ENCODE measurements at places on chromosomes 7 and 10.

- no peak for DNase-seq
Observed at GRCh38 chr10:117417196-117417595, 42.0 kb upstream of the PDZD8 start.

- no peak for DNase-seq
Observed at GRCh38 chr7:121961089-121961867, 88.3 kb downstream of the PTPRZ1 start.

DNA sequence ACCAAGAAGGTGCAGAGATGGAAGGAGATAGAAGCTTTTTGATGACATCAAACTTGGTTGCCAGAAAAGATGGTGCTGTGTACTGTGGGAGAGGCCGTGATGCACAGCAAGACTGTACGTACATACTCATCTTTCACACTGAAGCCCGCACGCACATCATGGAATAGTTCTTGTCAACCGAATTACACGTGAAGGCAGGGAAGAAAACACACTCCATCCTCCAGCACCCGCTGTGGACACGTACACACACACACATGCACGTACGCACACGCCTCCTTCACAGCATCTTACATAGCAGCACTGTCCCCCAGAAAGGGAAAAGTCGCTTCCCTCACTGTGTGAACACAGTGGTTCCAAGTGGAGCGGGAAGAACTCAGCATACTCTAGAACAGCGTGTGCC is 54.5 kb upstream of the DDC start:
- DNase-seq: no peak

DNA sequence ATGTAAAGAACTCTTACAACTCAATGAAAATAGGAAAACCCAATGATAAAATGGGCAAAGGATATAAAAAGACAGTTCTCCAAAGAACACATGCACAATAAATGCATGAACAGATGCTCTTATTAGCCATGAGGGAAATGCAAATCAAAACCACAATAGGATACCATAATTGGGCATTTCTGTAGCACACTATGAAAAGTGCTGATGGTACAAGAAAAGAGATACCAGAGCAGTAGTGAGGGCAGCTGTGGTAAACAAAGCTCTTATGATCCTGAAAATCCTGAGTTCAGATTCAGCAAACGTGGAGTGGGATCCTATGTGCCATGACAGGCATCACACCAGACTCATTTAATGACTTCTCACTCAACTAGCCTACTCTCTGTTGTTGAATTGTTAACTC is 96.7 kb upstream of the SLC25A13 start:
- no peak for DNase-seq

- no peak for DNase-seq
Observed at GRCh38 chr7:65955718-65956117, 26.3 kb downstream of the GUSB start.

GRCh38 chr7:1210979-1211608 is 21.6 kb upstream of the UNCX start:
- DNase-seq: no peak

DNA sequence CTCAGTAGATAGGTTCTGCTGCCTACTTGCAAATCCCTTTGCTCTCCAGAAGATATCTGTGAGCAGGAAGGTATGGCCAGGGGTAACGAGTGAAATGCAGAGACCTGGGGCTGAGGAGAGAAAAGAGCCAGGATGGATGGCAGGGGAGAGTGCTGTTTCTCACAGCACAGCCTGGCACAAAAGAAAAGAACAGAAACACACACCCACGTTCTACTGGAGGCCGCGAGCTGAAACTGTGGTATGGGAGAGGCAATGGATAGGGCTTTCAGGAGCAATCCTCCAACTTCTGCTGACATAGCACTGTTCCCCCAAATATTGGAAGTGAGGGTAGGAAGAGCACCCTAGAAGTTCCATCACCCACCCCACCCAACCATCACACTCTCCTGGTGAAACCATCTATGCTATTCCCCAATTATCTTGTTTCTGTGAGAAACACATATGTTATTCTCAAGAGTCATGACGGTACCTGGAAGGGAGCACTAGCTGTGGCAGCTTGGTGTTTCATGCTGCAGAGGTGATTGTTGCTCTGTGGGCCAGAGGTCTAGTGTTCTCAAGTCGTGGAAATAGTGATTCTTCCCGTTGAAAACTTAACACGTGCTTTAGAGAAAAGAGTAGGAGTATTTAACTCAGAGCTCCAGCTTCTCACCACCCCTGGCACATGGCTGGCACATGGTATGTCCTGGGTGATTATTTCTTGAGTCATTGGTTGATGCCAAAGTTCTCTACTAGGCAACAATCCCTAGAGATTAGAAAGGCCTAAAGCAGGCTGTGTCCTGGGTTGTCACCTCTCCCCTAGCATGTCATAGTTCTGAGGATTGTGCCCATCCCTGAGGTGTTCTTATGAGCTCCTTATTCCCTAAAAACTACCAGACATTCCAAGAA is 198.3 kb downstream of the PLXNA4 start:
- no peak for DNase-seq

GRCh38 chr10:12847361-12847975 is 154.0 kb downstream of the CCDC3 start:
- peak; percentile 65 for DNase-seq

- no peak for DNase-seq
Observed at GRCh38 chr7:117186218-117187010, 136.4 kb downstream of the WNT2 start.

GRCh38 chr7:107079212-107079940 is 34.9 kb downstream of the PRKAR2B start:
- no peak for DNase-seq

GRCh38 chr7:87032604-87033339 is 26.7 kb downstream of the ELAPOR2 start:
- no peak for DNase-seq

DNA sequence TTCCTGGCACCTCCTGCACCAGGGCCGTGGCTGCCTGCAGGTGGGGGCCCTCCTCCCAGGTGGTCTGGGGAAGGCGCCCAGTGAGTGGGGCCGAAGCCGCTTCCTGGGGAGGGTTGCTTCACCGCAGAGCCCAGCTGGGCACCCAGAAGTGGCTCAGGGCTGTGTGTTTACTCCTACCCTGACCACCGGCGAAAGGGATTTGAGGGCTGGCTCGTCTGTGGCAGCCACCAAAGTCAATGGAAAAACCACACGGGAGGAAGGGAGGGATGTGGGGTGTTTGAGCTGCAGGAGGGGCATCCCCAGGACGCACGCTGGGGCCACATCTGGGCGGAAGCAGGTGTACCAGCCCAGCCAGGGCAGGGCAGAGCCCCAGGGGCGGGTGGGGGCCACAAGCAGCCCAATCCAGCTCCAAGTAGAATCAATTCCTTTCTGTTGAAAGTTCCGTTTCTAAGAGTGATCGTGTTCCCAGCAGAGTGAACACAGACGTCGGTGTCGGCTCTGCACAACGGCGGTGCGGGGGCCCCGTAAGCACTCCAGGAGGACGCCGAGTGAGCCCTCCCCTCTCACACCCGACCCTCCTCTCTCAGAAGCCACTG is 69.9 kb downstream of the FOXL3 start:
- peak; percentile 32 for DNase-seq

DNA sequence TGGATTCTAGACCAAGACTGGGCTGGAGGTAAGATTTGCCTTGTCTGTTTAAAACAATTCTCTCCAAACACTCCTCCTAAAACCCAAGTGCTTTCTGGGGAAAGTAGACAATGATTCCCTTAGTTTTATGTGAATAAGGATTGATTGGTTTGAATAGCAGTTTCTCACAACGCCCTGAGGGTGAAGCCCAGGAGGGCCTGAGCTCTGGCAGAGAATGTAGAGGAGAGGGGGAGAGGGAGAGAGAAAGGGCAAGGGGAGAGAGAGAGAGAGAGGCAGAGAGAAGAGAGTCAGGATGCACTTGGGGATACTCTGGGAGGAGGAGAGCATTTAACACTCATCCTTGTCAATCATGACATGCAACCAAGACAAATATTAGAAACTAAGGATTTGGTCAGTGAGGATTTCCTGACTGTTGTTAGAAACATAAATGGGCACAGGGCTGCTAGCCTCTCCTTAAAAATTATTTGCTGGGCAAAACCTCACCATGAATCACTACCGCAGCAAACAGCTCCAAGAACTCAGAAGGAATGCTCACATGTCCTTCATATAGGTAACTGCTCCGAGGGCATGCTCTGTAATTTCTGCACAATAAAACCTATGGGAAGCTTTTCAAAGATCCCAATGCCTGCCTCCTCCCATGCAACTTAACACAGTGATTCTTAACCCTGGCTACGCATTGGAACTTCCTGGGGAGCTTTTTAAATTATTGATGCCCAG is 55.2 kb upstream of the RAPGEF5 start:
- DNase-seq: no peak

DNA sequence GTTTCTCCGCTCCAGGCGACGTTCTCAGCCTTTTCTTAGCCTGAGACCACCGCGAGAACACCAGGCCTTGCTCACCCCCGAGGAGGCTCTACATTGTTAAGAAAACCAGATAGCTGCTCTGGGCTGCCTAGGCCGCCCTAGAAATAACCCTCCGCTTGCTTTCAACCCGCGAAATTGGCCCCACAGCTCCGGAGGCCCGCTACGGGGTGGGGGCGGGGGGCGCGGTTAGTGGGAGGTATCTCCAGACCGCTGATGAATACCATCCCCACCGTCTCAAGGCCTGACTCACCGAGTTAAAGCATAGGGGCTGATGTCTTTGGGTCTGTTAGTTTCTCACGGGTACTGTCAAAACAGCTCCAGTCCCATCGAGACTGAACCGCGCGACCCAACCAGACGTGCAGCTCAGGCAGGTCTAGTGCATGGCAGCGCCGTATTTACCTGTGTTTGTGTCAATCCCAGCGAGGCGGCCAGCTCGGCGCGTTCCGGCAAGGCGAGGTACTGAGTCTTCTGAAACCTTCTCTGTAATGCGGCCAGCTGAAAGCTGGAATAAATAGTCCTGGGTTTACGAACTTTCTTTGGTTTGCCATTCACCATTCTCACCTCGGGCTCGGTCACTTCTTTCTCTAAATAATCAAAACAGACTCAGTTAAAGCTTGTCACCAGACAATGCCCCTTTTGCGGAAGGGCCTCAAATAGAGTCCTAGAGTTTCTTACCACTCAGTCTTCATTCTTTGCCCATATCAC is 2.7 kb downstream of the DLX5 start:
- DNase-seq: peak; percentile 44

GRCh38 chr10:93039110-93039509 is 21.5 kb upstream of the CYP26C1 start:
- DNase-seq: no peak

DNA sequence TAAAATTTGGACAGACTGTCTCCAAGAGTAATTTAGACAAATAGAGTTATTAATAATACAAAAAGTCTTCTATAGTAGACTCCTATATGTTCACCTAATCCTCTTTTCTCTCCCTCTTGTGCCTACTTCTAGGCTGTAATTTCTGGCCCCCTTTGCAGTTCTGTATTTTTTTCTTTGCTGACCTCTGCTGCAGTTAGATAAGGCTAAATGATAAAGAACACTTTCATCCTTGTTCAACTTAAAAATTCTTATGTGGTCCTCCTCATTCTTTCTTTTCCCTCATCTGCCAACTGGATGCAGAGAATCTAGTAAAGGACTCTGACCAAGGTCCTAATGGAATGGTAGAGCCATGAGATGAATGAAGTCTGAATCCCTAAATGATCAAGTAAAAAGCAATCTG is 20.1 kb downstream of the GLCCI1 start:
- no peak for DNase-seq

DNA sequence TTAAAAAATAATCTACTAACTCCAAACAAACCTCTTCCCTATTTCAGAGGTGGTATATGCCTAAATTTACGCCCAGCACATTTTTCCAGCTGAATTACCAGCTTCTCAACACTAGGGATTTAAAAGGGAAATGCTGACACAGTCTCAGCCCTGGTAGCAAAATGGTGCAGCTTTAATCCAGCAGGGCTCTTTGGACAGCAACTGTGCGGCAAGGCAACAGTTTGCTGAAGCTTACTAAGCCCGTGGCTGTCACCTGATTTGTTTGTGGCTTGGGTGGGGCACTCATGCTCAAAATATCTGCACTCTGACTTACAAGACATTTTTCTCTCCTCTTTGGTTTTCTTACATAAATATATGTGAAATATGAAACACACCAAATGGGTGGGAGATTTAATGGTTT is 206.7 kb downstream of the POU6F2 start:
- DNase-seq: no peak

DNA sequence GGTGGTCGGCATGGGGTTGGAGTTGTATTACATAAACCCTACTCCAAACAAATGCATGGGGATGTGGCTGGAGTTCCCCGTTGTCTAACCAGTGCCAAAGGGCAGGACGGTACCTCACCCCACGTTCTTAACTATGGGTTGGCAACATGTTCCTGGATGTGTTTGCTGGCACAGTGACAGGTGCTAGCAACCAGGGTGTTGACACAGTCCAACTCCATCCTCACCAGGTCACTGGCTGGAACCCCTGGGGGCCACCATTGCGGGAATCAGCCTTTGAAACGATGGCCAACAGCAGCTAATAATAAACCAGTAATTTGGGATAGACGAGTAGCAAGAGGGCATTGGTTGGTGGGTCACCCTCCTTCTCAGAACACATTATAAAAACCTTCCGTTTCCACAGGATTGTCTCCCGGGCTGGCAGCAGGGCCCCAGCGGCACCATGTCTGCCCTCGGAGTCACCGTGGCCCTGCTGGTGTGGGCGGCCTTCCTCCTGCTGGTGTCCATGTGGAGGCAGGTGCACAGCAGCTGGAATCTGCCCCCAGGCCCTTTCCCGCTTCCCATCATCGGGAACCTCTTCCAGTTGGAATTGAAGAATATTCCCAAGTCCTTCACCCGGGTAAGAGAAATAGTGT is at the start of gene CYP2E1:
Gene CYP2E1 (plus strand): TSS at position 407 of the 632 bp plus-strand sequence. CDS start 33 bp downstream, at position 440.
- DNase-seq: no peak

GRCh38 chr10:5945561-5946418 is 31.6 kb downstream of the IL15RA start:
- no peak for DNase-seq

DNA sequence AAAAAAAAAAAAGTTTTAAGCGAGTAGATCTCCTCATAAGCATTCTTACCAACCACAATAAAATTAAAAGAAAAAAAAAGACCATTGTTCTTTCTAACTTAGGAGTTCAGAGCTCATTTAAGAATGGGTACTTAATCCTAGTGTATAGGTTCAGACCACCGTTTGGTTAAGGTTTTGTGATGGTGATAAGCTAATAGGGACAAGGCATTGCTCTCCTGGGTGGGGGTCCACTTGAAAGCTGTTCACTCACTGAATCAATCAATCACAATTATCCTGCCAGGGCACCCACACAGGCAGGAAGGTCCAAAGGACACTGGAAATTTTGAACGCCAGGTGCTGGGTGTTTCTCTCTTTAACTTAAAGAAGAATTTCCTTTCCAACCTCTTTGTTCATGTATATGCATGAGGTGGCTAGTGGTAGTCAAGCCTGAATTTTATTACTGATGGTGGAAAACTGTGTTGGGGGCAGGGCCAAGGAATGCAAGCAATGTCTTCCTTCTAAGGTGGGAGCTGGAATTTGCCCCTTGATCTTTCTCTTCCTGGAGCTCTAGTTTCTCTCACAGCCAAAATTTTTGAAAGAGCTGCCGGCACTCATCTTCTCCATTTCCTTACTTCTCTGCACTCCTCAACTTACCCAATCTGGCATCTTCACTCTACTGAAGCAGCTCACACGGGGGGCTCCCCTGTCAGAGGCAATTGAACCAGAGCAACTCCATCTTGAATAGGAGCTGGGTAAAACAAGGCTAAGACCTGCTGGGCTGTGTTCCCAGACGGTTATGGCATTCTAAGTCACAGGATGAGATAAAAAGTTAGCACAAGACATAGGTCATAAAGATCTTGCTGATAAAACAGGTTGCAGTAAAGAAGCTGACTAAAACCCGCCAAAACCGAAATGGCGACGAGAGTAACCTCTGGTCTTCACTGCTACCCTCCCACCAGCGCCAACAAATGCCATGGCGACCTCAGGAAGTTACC is 7.5 kb upstream of the FAM131B start:
- DNase-seq: no peak

All from activated T-cell treated with anti-CD3 and anti-CD28 coated beads, Interleukin-2, amount 50 U/mL, for 48 hours (primary cell).